HuH-7 (cell line): ENCODE measurements at places on chromosomes 1 and 21.

DNA sequence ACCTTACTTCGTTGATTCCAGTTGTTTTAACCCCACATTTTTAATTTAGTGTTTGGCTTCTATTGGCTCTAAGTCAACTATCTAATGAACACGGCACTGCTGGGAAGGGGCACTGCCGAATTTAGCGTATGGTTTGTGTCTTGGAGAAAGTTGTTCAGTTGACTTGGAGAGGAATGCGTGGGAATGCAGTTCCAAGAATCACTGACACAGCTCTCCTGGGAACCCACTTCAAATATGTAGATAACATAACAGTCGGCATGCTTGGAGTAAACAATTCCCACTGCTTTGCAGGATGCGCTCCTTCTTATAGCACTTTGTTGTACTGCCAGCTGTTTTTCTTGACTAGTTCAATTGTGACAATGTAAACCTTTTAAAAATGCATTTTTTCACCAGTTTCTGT is 104.3 kb downstream of the RYR2 start:
- DNase-seq, result no peak

- DNase-seq, result no peak
Measured at GRCh38 chr1:61638911-61639605, 85.9 kb downstream of the TM2D1 start.

- DNase-seq, result no peak
Measured at GRCh38 chr1:68377098-68377497, 72.7 kb downstream of the RPE65 start.

DNA sequence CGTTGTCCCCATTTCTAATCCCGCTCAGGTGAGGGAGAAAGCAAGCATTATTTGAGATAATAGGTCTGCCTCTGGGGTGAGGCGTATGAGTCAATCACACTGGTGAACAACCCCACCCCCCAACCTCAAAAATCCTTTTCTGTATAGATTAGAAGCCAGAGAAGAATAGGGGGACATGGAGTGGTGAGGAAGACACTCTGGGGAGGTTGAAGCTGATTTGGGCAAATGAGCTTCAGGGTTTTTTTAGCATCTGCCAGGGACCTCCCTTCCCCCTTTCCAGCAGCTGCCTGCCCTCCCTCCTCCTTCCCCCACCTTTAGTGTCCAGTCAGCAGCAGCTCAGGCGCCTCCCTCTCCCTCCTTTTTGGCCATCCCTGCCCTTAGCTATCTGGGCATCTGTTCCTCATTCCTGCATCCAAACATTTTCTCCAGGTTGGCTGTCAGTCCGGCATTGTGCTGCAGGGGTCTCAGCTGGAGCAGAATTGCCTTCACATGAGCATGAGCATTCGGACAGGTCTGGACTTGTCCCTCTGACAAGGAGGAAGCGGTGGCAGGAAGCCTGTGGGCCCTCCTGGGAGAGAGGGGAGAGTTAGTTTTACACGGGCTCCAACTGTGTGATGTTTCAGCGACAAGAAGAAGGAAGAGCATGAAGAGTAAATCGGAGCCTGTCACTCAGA is 30.8 kb upstream of the PTGFRN start:
- DNase-seq, result no peak

GRCh38 chr1:164466001-164466421 is 93.0 kb upstream of the PBX1 start:
- no peak for DNase-seq

- no peak for DNase-seq
Measured at GRCh38 chr1:164709541-164710278, 150.7 kb downstream of the PBX1 start.

DNA sequence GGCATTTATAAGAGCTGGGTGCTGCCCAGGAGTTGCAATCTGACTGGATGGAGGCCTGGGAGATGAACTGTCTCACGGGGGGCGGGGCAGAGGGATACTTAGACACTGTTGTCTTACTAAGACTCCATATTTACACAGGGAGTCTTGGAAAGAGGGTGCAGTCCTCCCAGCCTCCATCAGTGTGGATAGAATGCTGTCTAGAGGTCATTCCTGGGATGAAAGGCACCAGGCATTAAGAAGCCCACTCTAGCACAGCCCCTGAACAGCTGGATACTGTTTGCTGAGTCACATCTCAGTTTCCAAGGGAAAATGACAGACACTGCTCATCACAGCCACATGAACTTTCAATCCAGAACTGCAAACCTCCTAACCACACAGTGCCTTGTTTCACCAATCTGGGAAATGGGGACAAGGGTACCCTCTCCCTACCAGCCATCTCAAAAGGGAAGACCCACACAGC is 43.3 kb downstream of the SSBP3 start:
- DNase-seq, result no peak

DNA sequence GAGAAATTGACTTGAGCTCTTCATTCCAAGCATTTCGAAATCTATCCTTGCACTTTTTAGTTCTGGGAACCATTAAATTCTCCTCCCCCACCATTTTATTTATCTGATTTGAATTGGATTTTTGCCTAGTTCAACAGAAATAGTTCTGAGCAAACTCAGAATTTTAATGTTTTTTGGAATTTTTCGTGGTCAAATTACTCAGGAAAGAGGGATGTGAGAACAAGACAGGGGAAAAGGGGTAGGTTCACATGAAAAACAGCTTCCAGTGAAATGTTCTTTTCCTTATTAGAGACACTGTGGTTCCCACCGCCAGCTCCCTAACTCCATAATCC is 5.7 kb upstream of the ZNF697 start:
- no peak for DNase-seq

- DNase-seq, result peak; percentile 15
Measured at GRCh38 chr1:171081314-171081753, 9.4 kb upstream of the FMO3 start.

DNA sequence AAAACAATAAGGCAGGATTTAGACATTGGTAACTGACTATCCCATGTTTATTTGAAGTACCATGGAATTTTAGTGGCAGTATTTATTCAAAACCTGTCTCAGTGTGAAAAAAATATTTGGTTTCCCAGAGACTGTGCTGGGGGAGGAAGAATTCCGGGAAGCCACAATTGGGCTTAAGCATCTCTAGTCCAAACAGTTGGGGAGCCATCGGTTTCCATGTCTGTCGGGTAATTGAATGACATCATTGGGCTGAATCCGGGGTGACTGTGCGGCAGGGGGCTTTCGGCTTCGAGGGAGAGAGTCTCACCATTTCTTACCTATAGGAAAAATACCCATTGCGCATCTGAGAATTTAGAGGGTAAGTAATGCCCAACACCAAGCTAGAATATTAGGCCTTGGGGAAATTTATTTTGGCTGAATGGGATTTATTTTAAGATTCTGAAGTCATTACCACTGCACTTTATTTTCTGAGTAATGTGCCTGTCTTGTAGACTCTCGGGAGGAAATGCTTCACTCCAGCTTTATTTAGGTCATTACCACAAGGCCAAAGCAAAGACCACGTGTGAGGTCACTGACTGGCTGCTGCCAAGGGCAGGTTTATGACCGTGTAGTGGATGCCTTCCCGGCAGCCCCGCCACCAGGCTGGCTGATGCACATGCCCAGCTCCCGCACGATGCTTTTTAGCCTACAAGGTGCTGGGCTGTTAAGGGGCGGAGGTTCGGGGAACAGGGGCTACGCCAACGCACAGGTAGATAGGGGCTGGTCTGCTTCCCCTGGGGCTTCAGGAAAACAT is 23.1 kb upstream of the UMODL1 start:
- no peak for DNase-seq

DNA sequence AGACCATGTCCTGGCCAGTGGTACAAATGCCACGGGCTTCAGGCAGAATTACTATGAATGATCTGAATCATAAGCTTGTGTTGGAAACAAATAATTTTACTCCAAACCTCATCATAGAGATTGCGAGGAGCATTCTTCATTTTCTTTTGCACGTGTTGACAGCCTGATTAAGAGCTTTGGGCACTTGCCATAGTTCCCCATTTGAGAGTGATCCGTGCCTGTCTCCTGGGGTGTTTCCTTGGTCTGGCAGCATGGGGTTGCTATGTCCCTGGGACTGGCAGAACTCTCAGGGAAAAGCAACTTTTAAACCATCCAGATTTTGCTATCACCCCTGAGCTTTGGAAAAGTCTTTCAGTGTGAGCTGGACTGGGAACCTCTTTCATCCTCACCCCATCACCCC is 54.3 kb upstream of the KCNJ6 start:
- no peak for DNase-seq

GRCh38 chr1:160836981-160837557 is 25.6 kb downstream of the CD244 start:
- no peak for DNase-seq

DNA sequence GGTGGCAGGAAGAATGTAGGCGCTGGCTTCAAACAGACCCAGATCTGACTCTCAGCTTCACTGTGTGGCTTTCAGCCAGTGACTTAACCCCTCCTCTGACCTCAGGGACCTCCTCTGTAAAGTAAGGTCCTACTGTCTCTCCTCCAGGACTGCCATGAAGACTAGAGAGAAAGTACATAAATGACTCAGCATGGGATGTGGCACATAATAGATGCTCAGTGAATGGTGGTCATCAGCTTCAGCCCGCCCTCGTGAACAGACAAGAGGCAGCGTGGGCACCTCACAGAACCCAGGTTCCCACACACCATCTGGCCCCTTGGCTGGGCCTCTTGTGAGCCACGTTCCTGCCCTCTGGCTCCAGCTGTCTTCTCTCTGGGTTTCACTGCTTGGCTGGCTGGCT is 126.0 kb downstream of the SYF2 start:
- no peak for DNase-seq

DNA sequence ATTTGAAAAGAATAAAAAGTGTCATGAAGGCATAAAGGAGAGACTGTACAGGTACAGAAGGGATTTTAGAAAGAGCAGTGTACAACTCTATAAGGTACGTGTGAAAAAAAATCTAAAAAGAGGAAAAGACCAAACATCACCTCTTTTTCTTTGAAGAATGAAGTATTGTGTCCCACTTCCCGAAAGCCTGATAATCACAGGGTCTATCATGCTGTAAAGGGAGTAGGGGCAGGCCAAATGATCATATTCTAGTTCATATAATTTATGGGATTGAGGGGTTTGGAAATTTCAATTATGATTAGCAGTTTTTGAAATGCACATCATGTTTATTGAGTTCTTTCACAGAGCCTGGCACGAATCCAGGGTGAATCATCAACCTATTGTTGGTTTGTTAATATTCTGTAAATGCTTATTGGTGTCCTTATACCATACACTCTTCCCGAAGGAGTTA is 910 bp upstream of the RERE start:
- DNase-seq, result no peak

- DNase-seq, result no peak
Measured at GRCh38 chr1:16186655-16187235, 25.7 kb downstream of the ARHGEF19 start.

- DNase-seq, result no peak
Measured at GRCh38 chr1:211196880-211197279, 62.3 kb upstream of the RCOR3 start.

DNA sequence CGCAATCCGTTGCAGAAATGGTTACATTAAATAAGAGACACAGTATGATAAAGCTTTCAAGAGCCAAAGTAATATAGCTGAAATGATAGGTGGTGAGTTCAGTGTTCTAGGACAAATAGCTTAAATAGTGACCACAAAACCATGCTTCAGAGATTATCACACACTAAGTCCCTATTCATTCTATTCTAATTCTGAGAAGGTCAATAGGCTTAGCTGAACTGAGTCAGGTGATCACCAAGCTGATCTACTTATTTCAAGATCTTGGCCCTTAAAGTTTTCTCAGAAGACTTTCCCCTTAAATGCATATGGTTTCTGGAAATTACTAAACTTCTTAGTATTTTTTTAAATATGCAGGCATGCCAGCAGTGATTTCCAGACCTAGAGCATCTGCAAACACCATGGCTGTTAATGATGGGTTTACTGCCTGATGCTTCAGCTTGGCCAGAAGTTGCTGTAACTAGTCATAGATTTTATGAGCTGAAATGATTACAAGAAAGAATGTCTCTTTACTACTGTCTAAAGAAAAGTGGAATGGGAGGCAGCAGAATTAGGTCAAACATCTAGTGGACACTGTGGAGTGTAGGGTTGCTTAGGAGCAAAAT is 242.9 kb downstream of the ST6GALNAC3 start:
- no peak for DNase-seq

- peak; percentile 24 for DNase-seq
Measured at GRCh38 chr1:58155418-58156123, 391.0 kb downstream of the OMA1 start.

DNA sequence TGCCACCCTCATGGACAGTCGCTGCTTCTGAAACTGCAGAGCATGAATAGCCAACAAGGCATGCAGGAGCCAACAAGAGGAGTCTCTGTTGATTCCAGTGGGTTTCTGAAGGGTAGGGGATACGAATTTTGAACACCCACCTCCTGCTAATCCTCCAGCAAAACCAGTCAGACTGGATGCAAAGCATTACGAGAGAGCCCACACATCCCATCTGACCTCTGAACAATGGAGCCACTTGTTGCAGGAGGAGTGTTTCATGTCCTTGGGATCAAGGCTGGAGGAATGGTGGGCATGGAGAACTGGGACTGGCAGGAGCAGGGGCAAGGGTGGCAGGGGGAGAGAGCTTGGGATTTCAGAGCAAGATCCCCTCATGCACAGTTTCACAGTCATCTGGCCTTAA is 1.6 kb downstream of the VTCN1 start:
- DNase-seq, result no peak

GRCh38 chr1:905071-905749 is 18.5 kb upstream of the SAMD11 start:
- peak; percentile 17 for DNase-seq

DNA sequence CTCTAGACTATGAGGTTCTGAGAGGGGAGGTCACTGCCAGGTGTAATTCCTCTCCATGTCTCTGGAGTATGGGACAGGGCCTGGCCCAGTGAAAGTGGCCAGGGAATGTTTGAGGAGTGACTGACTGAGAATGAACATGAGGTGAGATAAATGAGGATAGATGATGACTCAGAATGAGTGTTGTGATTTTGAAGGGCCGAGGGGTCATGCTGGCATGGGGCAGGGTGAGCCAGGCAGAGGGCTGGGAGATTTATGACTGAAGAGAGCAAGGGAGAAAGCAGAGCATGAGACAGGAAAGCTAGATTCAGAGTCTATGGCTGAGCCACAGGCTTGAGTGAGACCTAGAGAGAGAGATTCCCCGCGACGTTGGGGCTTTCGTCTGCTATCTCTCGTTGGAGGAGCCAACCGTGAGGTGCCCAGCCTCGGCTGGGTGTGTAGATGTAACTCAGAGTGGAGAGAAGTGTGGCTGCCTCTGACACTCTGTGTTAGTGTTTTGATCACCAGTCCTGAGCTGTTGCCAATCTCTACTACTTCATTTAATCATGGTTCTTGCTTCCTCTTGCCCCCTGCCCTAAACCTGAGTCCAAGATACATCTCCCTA is 50.1 kb downstream of the FOXD2 start:
- no peak for DNase-seq
